ENCODE measurements at places on chromosomes 1 and 21.

GRCh38 chr1:201882665-201883132 lies 6.0 kb upstream of the SHISA4 start:
- DNase-seq, result no peak

- DNase-seq, result no peak
These were observed 25.7 kb upstream of the PKN2 start for GRCh38 chr1:88658419-88658818.

DNA sequence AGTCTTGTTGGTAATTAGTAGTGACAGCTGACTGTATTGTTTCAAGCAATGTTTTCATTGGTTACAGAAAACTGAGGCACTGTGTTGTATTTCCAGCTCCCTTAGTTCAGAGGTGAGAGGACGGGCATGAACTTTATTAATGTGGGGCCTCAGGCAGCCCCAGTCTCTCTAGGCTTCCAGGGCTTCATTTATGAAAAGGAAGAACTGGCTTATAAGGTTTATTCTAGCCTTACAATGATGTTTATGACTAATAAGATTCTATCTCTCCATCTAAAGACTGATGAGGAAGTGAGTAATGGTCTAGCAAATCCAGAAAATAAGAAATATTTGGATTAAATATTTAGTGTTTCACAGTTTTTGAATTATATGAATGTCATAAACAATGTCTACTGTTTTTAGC lies 41.5 kb downstream of the CBS start:
- DNase-seq, result no peak

DNA sequence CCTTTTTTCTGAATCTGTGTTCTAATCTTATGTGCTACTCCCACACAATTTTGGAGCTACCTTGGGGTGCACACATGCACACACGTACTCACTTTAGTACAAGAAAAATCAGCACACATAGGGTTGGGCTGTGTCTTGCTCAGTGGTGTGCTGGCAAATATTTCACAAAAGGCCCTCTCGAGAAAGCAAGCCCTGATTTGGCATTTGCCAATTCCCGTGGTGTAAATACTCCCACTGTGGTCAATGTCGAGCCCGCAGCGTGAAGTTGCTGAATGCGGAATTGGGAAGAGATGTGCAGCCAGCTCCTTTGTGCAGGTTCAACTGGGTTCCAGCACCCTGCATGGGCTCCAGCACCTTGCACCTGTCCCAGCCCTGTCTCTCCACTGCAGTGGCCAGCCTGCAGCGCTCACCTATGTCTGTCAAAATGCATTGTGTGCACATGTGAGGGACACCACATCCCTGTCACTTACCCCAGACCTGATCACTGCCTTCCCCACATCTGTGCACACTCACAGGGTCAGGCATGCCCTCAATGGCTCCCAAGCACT lies 78.4 kb upstream of the WNT4 start:
- DNase-seq, result no peak

DNA sequence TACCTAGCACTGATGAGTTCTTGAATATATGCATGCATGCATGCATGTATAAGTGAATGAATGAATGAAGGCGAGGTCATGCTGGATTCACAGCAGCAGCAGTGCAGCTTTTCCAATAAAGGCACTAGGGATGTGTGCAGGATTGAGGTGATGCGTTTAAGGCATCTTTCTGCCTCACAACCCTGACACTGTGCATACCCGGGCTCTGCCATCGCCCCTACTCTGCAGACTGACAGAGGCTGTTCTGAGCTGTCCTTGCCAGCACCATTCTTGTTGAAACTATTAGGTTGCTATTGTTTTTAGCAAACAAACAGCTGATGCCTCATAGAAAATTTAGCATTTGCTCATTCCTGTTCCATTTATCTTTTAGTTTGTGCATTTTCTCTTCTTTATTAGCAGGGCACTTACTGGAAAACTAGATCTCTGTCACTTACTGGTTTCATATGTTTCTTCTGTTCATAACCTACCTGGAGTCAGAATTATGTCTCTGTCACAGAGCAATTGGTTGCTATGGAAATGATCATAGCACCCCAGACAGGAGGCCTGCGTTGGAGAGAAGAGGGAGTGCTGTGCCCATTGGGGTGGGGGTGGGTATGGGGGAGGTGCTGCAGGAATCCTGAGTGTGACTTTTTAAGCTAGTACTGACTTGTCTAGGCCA lies 79.0 kb downstream of the CD58 start:
- DNase-seq, result no peak

- no peak for DNase-seq
These were observed 5.4 kb upstream of the KRTAP10-8 start for GRCh38 chr21:44606495-44606894.

- no peak for DNase-seq
These were observed 239.3 kb downstream of the KCNJ6 start for GRCh38 chr21:37677006-37677405.

- no peak for DNase-seq
These were observed 272.6 kb upstream of the FMN2 start for GRCh38 chr1:239819096-239819495.

- no peak for DNase-seq
These were observed 11.8 kb downstream of the CHIT1 start for GRCh38 chr1:203217668-203218067.

DNA sequence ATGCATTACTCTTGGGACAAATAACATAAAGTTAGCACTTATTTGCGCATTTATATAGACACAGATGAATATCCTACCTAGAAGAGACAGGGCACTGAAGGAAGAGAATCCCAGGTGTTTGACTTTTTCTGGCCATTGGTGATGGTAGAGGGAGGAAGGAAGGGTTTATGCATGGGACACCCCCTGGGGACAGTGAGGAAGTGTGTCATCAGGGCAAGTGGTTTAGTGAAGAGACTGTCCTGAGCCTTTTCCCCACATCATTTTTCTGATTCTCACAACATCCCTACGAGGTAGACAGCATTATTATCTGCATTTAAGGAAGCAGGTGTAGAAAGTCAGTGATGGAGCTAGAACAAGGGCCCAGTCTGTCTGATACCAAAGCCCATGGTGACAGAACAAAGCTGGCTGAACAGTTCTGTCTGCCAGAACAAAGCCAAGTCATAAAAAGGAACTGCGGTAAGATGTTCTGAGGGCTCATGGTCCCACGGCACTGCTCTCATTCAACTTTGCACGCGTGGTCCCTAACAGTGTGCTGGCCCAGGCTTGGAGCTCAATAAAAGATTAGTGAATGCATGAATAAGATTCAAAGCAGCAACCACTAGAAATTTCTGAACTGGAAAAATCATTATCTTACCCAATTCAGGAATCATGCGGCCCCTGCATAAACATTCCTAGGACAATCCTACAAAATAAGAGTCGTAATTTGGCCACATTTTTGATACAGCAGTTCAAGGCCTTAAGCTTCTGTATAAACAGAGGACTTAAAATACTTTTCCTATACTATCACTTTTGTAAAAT lies 12.2 kb upstream of the CDC42BPA start:
- no peak for DNase-seq

DNA sequence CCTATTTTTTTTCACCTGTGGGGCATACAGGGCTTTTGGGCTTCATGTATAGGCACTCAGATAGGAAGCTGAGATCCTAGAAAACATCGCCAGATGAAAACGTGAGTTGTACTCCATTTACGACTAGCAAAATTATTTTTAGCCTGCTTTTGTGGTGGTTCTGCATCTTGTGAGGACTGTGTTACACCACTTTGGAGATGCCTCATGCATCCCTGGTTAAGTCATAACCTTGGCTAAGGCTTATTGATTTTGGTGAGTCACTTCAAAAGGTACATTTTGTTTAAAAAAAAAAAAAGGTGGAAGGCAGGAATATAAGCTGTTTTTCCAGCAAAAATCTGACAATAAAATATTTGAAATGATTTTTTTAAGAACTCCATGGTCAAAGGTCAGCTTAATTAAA lies 101.8 kb upstream of the OLFM3 start:
- no peak for DNase-seq

- no peak for DNase-seq
These were observed 178.2 kb downstream of the VPS13D start for GRCh38 chr1:12407962-12408454.

GRCh38 chr1:187537936-187538335 lies 709.2 kb downstream of the PLA2G4A start:
- no peak for DNase-seq

DNA sequence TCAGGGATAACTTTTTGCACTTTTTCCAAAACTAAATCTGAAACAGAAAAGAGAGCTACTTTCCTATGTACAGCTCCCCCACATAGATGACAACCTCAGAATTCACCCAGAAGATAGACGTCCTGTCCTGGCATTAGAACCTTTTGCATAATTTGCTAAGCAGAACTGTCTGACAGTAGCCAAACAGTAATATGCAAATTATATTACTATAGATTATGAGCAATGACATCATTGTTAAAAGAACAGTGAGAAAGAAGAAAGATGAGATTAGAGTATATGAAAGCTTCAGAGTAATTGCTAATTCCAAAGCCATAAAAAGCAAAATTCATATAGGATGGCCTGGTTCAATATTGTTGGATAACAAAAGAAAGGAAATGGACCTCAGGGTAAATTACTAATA lies 43.7 kb downstream of the SLC44A5 start:
- no peak for DNase-seq

DNA sequence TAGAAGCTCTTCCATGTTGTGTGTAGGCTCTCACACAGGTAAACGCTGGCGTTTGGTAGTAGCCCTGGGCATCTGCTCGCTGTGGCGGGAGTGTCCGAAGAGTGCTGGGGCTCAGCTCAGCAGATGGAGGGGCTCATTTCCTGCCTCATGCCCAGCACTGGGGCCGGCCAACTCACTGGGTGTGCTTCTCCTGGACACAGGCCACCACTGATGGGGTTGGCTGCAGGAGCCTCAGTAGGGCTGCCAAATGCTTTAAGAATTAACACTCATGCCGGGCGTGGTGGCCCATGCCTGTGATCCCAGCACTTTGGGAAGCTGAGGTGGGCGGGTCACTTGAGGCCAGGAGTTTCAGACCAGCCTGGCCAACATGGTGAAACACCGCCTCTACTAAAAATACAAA lies 20.9 kb downstream of the UQCRHL start:
- no peak for DNase-seq

DNA sequence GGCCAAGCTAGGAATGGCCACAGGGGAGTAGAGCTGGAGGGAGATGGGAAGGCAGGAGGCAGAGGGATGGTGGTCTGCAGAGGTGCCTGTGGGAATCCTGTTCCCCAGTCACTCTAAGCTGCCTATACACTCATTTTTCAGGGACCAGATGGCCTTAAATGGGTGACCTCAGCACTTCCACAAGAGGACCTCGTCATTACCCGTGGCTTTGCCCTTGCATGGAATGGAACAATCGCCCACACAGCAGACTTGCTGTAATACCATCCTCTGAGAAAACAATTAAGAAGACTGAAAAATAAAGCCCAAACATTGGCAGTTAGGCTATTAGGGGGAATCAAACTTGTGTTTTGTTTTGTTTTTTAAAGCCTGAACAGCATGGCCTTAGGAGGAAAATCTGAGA lies 12.9 kb upstream of the TNN start:
- no peak for DNase-seq

DNA sequence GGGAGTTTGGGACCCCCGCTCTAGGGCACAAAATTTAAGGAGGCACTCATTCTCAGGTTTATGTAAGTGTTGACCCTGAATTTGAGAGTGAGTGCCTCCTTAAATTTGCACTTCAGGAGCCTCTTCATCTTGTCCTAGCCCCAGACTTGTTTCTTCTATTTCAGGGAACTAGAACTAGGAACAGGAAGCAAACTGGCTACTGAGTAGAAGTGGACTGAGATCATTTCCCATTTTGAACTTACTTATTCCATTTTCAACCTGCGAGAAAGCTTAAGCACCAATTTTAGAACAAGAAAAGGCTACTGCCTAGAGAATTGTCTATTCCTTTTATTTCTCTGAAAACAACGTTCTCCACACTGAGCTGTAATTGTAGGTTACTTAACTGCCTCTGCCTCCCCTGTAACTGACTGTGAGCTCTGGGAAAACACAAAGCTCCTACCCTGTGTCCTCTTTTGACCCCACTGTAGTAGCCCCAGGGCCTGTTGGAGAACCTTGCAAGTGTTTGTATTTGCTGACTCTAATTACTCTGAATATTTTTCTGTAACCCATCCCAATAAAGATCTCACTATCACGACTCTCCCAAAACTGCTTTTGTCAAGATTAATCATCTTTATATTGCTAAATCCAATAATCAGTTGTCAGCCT lies 2.5 kb downstream of the PPT1 start:
- no peak for DNase-seq

- DNase-seq, result no peak
These were observed 75.1 kb downstream of the UCHL5 start for GRCh38 chr1:192984080-192984479.

DNA sequence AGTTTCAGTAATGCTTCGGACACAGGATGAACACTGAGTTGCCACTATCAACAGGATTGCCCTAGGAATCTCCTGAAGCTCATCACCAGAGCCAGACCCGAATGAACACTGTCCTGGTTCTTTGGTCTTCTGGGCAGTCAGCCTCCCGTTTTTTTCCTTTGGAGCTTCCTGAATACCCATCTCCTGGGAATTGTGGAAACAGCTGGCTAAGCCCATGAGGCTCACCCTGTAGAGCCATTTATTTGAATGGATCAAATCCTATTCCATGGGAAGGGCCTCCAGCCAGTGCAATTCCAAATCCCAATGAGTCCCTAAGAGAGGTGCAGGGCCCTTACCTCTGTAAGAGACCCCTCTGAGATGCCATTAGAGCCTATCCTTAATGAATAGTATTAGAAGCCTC lies 5.9 kb downstream of the RCSD1 start:
- no peak for DNase-seq

DNA sequence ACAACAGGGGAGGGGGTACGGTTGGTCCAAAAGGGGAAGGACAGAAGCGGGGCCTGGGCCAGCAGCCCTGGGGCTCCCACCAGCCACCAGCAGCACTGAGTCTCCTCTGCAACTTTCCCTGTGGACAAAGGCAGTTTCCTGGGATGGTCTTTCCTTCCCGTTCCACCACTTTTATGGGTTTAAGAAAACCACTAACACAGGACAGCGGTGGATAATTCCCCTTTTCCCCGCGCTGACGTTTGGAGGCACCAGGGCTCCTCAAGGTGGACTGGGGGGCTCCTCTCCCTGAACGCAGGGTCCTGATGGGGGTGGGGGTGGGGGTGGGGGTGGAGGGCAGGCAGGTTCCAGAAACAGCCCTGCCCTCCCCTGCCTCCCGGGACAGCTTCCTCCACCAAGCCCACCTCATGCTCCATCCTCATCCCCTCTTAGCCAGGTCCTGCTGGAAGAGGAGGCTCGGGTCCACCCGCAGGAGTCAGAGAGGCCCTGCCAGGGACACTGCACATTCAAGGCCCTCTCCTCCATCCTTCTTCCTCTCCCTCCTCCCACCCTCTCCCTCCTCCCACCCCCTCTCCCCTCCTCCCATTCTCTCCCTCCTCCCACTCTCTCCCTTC lies 4.8 kb upstream of the COL6A1 start:
- no peak for DNase-seq

- no peak for DNase-seq
These were observed 156.3 kb downstream of the TM2D1 start for GRCh38 chr1:61568460-61569302.

Measured in effector memory CD4-positive, alpha-beta T cell (primary cell).